ENCODE measurements at places on chromosomes 5 and 9.

DNA sequence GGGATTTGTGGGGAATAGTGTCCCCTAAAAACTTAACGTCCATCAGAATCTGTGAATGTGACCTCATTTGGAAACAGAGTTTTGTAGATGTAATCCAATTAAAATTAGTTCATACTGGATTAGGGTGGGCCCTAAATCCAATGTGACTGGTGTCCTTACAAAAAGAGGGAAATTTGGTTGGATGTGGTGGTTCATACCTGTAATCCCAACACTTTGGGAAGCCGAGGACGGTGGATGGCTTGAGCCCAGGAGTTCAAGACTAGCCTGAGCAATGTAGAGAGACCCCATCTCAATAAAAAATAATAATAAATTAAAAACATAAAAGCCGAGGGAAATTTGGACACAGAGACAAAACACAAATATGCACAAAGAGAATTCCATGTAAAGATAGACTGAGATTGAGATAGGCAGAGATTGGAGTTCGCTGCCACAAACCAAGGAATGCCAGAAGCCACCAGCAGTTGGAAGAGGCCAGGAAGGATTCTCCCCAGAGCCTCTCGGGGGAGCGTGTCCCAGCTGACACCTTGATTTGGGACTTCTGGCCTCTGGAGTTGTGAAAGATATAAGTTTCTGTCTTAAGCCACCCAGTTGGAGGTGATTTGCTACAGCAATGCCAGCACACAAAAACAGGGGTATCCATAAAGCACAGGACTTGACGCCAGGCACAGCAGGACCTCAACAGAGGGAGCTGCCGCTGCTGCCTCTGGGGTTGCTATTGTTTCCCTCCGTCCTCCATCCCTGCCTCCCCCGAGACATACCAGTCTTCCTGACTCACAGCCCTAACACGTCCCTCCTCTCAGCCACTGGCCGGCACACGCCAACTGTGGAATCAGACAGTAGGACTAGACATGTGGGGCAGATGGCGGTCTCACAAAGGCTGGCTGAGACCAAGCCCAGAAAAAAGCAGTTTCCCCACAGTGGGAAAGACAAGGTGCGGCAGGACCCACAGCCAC lies 73.8 kb upstream of the IL17B start:
- DNase-seq, result no peak

GRCh38 chr9:98791608-98792490 lies 4.5 kb downstream of the ANKS6 start:
- no peak for DNase-seq

DNA sequence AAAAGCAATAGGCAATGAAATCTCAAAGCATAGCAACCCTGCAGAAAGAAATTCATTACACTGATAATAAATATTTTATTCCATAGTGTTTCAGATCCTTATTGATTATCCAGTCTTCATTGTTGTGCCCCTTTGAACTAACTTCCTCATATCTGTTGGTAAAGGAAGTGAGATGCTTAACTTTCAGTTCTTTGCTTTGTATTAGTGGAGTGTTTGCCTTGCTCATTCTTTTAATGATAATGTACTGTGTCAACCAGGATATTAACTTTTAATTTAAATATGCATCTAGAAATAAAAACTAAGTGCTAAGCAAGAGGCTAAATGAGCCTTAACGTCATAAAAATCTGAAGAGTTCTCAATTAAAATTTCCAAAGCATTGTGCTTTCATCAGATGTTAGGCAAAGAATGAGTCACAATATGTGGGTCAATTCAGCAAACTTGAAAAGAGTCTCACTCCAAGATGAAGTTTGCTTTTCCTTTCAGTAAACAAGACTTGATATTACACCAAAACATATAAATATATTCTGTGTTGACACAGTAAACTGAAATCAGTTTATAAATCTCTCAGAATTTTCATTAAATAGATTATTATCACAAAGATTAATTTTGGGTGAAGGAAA lies 105.9 kb downstream of the GIN1 start:
- DNase-seq, result no peak

DNA sequence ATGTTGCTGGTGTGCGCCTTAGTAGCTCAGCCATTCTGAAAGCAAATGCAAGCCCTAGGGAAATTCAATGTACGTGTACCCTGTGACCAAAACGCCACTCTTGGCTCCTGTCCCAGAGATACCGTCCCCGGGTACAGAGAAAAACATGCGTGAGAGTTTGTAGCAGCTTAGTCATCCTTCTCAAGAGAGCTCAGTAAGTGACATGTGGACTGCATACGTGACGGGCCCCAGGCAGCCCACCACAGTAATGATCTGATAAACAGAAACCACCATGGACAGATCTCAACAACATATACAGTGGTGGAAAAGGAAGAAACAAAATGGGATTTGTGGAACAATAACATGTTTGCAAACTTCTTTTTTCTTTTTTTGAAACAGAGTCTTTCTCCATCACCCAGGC lies 45.1 kb downstream of the S1PR3 start:
- no peak for DNase-seq

GRCh38 chr9:131627326-131627647 lies 82.0 kb downstream of the PRRT1B start:
- DNase-seq, result no peak

- no peak for DNase-seq
Observed at GRCh38 chr5:110386782-110387181, 339.7 kb downstream of the TMEM232 start.

GRCh38 chr9:977838-978830 lies 1.7 kb downstream of the DMRT3 start:
- DNase-seq, result no peak

DNA sequence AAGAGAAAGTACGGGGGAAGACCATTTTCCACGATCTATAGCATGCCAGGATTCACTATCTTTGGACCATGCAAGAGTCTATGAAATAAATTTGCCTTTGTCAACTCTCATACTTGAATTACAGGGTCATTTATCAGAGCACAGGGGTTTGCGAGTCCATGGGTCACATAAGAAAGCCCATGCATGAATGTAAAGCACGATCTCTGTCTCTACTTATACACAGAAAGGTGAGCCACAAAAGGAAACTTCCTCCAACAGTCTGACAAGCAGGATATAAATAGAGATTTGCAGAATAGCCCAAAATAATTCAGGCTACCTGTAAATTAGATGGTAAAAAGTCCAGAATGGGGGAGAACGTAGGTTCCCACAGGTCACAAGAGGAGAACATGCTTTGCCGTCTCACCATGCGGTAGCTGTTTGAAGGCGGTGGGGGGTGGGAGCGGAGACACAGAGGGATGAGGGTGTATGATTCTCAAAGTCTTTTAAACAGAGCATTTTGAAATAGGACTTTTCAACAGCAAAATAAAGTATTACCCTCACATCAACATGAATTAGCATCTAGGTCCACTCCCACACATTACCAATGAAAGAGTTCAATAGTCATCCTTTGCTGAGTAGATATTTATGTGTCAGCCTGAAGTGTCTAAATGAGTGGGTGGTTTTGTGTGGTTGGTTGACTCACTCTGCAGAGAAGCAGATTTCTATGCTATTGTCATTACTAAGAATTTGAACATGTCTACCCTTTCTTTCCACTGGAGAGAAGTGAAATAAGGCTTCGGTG lies 279.7 kb downstream of the EBF1 start:
- DNase-seq, result no peak

Data from NCI-H187 (cell line).